Fibroblast of lung (primary cell): ENCODE measurements at places on chromosomes 16 and 17. TPM values are rescaled to one million over a fixed set of nuclear protein-coding genes. Genes with fewer than 3 reads are reported as not detected.

- DNase-seq: no peak
Measured at GRCh38 chr17:32516940-32517701, 30.3 kb downstream of the CDK5R1 start.

GRCh38 chr17:66783656-66784381, 51.1 kb upstream of the CACNG5 start:
- no peak for DNase-seq

- DNase-seq: peak; percentile 57
Measured at GRCh38 chr17:72614476-72614870, 478.0 kb downstream of the SLC39A11 start.

DNA sequence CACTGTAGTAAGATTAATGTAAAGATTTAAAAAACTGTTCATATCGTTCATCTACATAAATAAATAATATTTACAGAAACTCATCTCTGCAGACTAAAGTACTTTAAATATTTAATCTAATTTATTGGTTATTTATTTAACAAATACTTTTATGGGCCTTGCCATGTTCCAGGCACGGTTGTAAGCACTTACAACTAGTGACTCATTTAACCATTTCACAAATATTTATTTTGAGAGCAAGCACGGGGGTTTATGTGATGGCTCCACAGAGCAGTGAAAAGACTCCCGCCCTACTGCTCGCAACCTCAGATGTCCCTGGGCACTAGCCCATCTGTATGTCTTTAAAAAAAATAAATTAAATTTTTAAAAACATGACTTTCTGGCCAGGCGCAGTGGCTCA, 575.9 kb downstream of the WWOX start:
- DNase-seq: peak; percentile 93

GRCh38 chr16:66810391-66810790, 9.0 kb upstream of the TERB1 start:
- no peak for DNase-seq

- DNase-seq: no peak
Measured at GRCh38 chr17:70308618-70309017, 139.3 kb downstream of the KCNJ2 start.

- no peak for DNase-seq
Measured at GRCh38 chr16:72789465-72789864, 258.5 kb downstream of the ZFHX3 start.

GRCh38 chr16:72317446-72317845, 145.5 kb upstream of the PMFBP1 start:
- DNase-seq: peak; percentile 87

GRCh38 chr17:28096756-28097155, 54.3 kb downstream of the NLK start:
- DNase-seq: no peak

GRCh38 chr16:57807968-57808528, 5.8 kb upstream of the KIFC3 start:
- DNase-seq: peak; percentile 59

DNA sequence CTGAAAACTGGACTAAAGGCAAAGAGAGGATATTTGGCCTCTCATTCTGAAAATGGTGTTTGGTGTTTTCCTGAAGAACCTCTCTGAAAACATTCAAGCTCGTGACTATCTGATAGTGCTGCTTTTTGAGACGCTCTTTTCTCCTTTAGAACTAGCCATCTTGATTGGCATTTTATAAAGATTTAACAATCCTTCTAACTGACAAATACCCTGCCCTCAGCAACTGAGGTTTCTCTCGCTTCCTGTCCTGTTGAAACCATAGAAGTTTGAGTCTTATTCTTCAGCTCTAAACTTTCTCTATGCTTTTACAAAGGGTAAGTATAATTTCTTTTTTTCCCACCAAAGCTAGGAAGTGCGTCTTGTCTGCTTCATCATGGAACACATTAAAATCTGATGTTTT, 13.3 kb downstream of the CNEP1R1 start:
- DNase-seq: no peak

GRCh38 chr16:80323187-80323807, 217.5 kb upstream of the DYNLRB2 start:
- no peak for DNase-seq

DNA sequence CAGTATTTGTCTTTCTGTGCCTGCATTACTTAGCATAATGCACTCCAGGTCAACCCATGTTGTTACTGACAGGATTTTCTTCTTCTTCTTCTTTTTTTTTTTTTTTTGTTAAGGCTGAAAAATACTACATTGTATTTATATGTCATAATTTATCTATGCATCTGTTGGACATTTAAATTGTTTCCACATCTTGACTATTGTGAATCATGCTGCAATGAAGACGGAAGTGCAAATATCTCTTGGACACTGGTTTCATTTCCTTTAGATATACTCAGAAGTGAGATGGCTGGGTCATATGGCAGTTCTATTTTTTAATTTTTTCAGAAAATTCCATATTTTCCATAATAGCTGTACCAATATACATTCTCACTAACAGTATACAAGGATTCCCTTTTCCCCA, 272.7 kb upstream of the PMFBP1 start:
- DNase-seq: no peak

GRCh38 chr17:606508-607250, 108.0 kb downstream of the VPS53 start:
- peak; percentile 61 for DNase-seq

DNA sequence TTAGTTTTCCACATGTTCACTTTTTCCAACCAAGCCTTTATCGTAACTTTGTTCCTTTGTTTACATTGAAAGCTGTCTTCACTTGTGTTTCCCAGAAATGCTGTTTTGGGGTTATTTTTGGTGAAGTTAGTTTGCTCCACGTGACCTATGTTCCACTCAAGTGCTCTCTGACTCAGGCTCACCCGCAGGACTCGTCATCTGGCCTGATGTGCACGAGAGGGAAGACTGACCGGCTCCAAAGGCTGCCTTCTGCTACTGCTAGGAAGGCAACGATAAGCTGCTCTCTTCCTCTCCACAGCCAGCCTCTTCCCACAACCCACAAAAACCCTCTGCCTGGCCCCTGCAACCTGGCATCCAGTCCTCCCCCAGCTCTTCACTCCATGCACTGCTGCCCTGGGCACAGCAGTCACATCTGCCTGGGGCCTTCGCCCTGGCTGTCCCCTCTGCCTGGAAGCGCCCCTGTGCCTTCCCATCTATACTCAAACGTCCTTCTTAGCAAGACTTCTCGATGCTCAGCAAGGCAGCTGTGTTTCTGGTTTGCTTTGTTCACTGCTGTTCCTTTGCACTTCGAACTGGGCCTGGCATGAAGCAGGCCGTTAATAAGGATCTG, 28.0 kb downstream of the ZCCHC14 start:
- DNase-seq: peak; percentile 92

DNA sequence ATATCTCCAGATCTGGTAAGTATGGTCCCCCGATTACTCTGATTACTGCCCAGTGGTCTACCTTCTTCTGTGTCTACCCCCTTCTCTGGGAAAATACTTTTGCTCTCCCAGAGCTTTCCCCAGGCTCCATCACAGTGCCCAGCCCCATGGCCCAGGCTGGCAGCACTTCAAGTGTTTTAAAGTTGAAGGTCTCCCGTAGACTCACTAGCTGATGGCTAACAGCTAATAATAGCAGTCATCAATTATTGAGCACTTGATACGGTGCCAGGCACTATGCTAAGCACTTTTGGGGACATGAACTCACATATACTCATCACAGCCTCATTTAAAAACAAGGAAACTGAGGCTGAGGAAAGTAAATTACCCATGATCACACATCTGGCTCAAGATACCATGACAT, 33.4 kb downstream of the DCUN1D3 start:
- DNase-seq: no peak

DNA sequence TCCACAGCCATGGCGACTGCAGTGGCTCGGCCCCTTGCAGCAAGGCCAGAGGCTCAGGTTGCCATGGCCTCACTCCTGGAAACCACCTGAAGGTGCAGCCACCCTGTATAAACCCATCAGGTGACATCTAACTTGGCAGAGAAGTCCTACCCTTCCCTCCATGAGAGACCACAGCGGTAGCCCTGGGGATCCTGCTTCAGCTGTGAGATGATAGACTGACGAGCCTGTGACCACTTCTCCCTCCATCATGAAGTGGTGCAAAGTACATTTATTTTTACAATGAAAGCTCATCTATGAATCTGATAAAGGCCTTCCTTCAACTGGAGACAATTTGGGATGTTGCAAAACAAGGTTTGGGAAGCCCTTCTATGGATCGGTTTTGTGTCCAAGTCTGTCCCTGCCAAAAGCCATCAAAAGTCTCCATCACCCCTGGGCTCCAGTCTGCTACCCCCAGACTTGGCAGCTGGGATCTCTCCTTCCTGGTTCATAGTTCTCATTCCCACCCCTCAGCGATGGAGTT, 1.8 kb downstream of the ZACN start:
- no peak for DNase-seq

DNA sequence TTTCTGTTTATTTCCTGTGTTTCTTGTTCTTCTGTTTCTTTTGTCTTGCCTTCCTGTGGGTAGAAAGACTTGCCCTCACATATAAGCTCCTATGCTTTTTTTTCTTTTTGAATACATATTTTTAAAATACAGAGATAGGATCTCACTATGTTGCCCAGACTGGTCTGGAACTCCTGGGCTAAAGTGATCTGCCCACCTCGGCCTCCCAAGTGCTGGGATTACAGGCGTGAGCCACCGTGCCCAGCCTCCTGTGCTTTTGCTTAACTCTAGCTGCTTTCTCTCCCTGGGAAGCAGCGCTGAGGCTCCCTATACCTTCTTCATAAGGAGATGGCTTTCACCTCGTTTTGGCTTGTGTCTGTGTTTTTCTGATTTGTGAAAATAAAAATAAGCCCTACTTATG, 93.4 kb upstream of the FA2H start:
- DNase-seq: no peak

DNA sequence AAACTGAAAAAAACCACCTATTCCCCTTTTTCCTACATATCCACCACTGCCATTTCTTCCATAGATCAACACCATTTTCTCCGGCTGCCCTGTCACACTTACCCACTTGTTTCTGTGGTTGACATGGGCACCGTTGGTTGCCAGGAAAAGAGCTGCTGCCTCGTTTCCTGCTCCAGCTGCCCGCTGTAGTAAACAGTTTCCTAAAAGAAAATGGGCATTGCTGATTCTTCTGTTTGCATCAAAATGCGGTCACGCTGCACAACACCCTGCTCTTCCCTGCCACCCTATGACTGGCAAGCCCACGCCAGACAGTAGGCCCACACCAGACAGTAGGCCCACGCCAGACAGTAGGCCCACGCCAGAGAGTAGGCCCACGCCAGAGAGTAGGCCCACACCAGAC, 46.3 kb downstream of the CYB5D2 start:
- DNase-seq: no peak

DNA sequence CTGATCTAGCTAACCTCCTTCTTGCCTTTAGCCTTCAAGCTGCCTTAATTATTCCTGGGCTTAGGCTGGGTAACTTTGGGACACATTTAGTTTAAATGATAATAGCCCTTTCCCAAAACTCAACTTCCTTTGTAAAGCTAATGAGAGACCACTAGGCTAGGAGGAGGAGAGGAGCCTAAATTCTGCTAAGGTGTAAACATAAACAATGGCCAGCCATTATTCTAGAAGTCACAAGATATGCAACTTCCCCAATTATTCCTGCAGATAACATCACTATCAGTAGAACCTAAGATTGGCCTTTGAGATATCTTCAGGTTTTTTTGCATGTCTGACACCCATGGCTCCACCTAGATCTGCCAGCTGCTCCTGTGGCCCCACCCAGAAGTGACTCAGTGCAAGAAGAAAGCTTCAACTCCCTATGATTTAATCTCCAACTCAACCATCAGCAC, 131.2 kb upstream of the FAM20A start:
- no peak for DNase-seq

DNA sequence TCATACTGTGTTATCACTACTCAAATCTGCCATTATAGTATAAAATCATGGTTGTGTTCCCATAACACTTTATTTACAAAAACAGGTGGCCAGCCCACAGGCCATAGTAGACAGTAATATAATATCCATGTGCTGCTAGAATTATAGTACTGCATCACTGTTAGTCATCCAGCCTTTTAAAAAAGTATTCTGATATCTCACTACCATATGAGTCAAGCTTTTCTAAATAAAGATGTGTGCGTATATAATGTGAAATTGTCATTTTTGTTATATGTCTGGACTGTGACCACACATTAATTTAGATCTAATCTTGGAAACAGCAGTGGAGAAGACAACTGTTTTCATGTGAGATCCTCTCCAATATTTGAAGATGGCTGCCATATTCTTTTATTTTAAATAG, 1049.1 kb upstream of the GOT2 start:
- peak; percentile 1 for DNase-seq

DNA sequence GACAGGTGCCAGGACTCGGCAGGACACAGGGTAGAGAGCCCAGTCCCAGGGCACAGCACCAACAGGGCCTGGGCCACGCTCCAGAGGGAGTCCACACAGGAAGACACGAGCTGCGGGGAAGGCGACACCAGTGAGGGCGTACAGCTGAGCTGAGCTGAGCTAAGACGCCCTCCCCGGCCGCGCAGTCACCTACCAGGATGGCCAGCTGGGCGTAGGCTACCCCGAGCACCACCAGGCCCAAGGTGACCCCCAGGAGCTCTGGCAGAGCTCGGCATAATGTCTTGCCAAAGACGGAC, 42.6 kb downstream of the TSC2 start:
- no peak for DNase-seq

DNA sequence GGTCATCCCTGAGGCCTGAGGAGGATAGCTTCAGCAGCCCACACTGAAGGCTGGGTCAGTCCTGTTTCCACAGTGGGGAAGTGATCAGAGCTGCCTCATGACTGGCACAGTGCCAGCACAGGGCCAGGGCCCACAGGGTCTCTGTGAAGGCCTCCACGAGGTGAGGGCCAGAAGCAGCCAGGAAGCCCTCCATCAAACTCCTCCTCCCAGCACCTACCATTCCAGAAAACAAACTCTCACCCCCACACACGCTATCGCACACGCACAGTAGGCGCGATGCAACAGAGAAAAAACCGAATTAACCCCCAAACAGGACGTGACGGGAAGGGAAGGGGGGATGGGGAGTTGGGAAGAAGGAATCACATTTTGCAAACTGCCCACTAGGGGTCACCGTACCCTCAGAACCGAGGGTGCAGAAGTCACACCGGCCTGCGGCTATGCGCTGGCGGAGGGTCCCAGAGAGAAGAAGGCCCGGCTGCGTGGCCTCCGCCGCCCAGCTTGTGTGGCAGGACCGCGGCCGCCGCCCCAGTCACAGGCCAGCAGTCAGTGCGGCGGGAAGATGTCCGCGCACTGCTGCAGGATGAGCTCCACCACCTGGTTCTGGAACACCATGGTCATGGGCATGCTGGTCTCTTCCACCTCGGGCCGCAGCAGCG, 37.6 kb downstream of the ARHGAP27 start:
- peak; percentile 91 for DNase-seq

The NOS2 gene
- polyA plus RNA-seq: not detected in 2 replicates

The GP2 gene
- polyA plus RNA-seq: not detected in 2 replicates

The PRSS8 gene
- polyA plus RNA-seq: not detected in 2 replicates

The P2RX5 gene
- polyA plus RNA-seq: 0.79 and 1.1 TPM in 2 replicates

The PRSS53 gene
- 0.61 and 0.78 TPM in 2 replicates for polyA plus RNA-seq

The CES1 gene
- polyA plus RNA-seq: 3.0 and 15.0 TPM in 2 replicates

The SYCE1L gene
- 0.09 TPM in 1 of 2 replicates, not detected in the other for polyA plus RNA-seq

The MT3 gene
- polyA plus RNA-seq: not detected in 2 replicates

The FOXO3B gene
- polyA plus RNA-seq: 2.6 and 2.7 TPM in 2 replicates

The ZG16 gene
- polyA plus RNA-seq: not detected in 2 replicates

The CD79B gene
- 0.72 TPM in 1 of 2 replicates, not detected in the other for polyA plus RNA-seq

The FBXW10 gene
- polyA plus RNA-seq: 0.03 TPM in 1 of 2 replicates, not detected in the other

The OR1F1 gene
- 0.07 and 0.23 TPM in 2 replicates for polyA plus RNA-seq
